ENCODE measurements at places on chromosomes 6 and 20. TPM values are rescaled to one million over a fixed set of nuclear protein-coding genes. Genes with fewer than 3 reads are reported as not detected.

BMP7 gene
- total RNA-seq = 17.1 TPM

DUSP22 gene
- 21.2 TPM for total RNA-seq

C6orf58 gene
- not detected for total RNA-seq

GRCh38 chr20:8661229-8661952 is 407.5 kb upstream of the PLCB4 start:
- DNase-seq = no peak

ZNF831 gene
- total RNA-seq = 0.96 TPM

DNA sequence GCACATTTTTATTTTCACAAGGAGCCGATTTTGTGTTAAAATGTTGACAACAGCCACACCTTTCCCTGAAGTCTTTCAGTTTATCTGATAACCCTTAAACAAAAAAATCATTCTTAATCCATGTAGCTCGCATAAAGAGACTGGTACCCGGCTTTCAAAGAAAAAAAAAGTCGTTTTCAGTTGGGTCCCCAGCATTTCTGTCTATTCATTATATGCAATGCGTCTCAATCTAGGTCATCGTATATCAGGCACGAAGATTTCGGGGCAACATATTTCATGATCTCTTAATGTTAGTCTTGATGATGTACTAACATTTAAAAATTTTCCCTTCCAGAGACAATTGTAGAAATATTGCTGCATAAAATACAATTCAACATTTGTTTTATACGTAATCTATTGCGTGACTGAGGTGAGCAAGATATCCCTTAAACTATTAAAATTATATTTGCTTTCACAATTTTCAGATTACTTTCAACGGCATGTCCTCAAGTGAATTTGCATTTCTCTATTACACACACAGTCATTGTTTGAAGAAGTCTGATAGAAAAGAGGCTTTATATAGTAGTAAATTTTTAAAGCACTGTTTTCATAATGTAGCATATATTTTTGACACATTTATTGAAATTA is 2.9 kb upstream of the TUBB2B start:
- DNase-seq = no peak

- DNase-seq = no peak
These were observed 474.4 kb downstream of the CD83 start for GRCh38 chr6:14591998-14592397.

DNA sequence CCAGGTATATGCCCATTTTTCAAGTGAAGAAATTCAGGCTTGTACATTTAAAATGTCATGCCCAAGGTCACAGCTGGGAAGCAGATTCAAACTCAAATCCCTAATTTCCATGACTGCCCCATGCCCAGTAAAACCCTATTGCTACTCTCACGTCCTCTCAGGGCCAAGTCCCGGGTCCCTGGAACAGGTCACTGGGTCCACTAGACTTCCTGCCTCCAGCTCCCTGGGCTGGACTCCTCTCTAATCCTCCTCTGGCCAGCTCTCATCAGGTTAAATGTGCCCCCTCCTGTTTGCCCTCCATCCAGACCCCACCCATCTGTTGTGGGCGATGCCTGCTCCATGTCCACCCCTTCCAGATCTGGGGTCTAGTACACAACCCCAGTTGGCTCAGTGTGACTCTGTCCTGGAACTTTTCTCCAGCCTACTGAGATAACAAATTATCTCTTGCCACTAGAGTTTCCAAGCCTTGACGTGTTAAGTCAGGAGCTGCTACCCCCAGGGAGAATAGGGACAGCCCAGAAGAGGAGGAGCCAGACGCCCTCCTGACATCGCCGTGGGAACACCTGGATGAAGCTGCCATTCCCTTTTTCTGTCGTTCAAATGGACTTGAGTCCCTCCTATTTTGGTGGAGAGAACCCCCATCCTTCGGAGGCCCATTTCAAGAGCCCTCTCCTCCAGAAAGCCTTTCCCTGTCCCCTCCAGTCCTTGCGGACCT is 3.7 kb upstream of the SPDEF start:
- no peak for DNase-seq

HS3ST5 gene
- total RNA-seq = 7.0 TPM

DNA sequence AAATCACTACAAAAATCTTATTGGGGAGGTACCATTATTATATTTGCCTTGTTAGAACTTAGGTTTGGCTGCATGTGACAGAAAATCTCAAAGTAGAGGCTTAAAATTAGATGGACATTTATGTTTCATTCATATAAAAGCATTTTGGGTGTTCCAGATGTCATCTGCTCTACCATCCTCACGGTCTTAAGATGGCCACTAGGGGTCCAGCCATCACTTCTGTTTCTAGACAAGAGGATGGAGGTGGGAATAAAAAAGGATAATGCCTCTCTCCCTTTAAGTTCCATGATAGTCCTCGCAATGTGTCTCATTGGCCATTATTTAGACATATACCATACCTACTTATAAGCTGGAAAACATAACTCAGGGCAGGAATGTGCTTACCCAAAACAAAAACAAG is 929.5 kb downstream of the KIF16B start:
- DNase-seq = no peak

DNA sequence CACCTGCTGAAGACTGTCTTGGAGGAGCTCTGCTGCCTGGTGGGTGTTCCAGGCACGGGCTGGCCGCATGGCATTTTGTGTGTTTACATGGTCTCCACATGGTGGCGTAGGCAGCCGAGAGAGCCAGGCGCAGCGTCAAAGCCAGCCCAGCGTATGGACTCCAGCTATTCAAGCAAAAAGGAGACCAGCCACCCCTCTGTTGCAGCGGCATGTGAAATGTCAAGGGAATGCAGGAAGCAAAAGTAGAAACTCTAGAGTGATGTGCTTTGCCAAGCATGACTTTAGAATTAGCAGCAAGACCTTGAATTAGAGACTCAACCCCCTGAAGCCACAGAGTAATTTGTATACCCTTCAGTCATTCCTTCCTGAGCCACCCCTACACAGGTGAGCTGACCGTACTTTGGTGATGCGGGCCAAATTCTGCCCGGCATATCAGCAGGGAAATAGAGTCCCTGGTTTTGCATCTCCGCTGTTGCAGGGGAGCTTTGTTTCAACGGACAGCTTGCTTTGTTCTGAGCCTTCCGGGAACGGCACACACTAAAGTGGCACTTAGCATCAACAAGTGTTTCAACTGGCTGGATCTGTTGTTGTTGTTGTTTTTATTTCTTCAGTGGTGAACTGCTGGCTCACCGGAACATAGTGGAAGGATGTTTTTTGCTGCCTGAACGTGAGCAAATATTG is 48.5 kb downstream of the FNDC1 start:
- peak; percentile 63 for DNase-seq

DNA sequence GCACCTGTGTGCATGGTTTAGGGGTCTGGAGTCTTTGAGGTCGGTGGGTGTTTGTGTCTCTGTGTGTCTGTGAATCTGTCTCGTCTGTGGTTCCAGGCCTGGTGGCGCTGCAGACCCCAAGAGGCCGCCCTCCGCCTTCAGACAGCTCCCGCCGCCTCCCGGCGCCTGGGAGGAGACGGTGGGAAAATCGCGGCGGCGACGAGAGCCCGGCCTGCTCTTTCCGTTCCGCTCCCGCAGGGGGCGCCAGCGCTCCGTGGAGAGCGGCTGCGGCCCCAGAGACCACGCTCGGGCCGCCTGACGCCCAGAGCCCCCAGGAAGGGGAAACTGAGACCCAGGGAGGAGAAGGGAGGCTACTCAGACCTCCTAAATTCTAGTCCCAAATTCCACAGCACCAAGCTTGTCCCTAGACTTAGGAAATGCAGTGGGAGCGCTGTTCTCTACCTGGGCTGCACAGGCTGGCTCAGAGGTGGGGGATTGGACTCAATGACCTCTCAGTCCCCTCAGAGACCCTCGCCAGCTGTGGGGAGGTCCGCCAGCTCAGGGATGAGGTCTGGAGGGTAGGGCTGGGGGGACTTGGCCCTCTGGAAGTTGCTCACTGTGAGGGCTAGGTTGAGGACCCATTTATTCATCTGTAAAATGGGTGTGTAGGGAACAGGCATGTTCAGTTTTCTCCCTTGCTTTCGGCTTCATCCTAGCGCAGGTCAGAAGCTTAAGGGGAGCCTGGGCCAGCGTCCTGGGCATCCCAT is 36.9 kb upstream of the BLCAP start:
- peak; percentile 15 for DNase-seq

SLC17A3 gene
- total RNA-seq = 6.7 TPM

SLPI gene
- 2.4 TPM for total RNA-seq

DNA sequence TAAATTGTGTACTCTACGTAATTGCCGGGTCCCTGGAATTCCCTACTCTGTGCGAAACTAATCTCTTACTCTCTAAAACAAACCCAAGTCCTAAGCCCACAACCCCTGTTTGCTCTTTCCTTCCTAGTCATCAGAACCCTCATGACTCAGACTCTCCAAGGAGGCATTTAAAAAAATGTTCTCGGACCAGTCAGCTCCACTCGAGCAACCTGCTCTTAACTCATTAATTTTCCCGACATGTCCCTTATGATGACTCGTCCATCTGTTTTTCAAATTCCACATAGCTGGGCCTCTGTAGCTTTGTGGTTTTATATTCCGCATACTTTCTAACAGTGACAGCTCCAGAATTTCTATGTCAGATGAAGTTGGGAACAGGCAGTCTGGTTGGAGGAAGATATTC is 2.6 kb upstream of the MUC22 start:
- DNase-seq = peak; percentile 43

PGBD1 gene
- 9.9 TPM for total RNA-seq

DNA sequence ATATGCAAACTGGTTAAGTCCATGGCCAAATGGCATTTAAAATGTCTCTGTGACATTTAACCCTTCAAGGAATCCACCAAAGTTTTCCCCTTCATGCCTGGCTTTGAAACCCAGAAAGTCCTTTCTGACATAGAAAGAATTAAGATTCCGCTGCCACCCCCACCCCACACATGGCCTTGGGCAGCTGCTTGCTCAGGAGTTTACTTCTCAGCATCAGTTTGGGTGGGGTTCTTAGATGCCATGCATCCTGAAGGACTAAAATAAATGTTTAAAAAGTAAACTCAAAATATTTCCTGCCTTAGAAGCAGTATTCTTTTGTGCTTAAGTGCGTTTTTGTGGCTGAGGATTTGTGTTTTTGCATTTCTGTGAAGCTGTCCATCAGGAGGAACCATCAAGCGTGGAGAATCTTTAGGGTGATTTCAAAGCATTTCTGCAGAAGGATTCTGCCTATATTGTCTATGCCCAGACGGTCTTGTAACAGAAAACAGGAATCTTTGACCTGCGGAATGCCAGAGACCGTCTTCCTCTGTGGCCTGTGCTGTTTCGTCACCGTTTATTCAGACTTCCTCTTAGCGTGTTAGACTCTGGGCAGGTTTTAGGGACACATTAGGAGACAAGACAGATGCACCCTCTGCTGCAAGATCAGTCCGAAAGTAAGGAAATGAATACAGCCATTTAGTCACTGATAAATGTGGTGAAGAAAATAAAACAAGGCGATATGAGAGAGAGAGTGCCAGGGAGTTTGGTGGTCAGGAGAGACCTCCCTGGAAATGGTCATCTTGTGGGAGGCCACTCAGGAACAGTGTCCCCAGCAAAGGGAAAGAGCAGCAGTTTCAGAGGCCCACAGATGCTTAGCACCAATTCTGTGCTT is 6.2 kb downstream of the DUSP22 start:
- DNase-seq = peak; percentile 33

DNA sequence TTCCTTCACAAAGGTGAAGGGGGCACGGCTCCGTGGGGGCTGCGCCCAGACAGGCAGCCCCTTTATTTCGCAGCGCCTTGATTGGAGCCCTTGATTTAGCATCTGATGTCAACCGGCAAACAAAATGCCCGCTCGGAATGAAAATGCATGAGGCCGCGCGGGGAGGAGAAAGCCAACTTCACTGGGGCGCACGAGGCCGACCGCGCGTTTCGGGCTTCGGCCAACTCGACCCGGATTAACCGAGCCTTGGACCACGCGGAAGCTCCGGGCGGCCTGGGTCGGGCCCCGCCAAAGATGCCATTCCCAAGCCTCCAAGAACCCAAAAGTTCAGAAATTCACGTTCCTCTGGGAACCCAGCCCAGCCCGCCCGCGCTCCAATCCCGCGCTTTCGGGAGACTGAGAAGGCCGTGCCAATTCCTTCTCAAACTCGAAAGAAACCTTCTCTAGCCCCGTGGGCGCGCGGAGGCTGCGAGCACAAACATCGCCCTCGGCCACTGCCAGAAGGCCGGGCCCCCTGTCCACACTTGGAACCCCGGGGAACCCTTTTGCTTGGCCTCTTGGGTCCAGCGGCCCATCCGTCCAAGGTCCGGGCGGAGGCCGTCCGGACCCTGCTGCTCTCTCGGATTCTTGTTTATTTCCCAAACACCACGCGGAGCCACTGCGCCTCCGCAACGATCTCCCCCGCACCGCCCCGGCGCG is 879 bp upstream of the INSM1 start:
- no peak for DNase-seq

DNA sequence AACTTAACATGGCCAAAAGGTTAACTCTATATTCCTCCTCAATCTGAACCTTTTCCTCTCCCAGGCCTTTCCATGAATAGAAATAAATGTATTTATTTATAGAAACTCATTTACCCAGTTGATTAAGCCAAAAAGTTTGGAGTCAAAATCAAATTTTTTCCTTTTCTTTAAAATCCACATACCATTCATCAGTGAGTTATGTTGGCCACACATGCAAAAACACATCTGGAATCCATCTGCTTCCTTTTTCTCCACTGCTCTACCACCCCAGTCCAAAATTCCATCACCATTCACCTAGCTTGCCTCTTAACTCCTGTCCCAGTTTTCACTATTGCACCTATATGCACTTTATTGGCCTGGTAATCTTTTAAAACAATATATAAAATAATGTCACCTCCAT is 62.4 kb upstream of the TMEM200A start:
- no peak for DNase-seq

C20orf96 gene
- total RNA-seq = not detected

- DNase-seq = no peak
These were observed 101.5 kb downstream of the RNF144B start for GRCh38 chr6:18488526-18489270.

- no peak for DNase-seq
These were observed 41.8 kb downstream of the TIAM2 start for GRCh38 chr6:155036907-155037306.

MEI4 gene
- 3.4 TPM for total RNA-seq

- no peak for DNase-seq
These were observed 102.2 kb downstream of the PREX1 start for GRCh38 chr20:48725555-48725991.

FRK gene
- 2.6 TPM for total RNA-seq

CST5 gene
- not detected for total RNA-seq

GRCh38 chr6:152272486-152272885 is 364.7 kb downstream of the SYNE1 start:
- no peak for DNase-seq

DNA sequence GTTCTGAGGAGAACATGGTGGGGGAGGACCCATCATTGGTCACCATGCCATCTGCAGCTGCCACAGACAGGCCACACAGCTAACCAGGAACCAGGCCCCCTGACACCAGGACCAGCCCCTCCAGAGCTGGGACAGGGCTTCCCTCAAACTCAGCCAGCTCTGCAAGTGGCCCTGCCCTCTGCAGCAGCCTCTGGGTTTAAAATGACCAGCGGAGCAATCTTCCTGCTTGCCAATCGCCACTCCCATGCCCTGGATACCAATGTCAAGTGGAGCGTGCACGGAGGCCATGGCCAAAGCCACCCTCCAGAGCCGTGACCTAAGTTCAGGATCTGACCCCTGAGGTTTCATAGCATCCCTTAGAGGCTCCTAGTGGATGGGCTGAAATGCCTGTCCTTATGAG is 199.4 kb downstream of the SYNDIG1 start:
- no peak for DNase-seq
